CD8-positive, alpha-beta memory T cell (primary cell): ENCODE measurements at places on chromosomes 4 and X.
A peak's percentile ranks its signal among the peaks of the same experiment; 100 is the strongest.

DNA sequence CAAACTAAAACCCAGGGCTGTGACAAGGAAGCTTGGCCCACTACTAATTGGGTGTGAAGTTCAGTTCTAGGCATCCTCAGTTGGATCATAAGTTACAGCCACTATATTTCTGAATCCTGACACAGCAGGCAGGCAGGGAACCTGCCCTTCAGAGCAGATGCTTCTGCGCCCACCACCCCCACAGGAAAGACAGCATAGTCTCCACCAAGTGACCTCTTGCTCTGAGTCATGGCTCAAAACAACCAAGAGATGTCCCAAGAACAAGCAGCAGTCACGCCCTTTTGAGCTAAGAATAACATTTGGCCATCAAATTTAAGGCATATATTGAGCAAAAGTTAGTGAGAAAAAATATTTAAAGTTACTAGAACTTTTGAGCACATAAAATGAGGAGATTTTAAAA lies 170.7 kb upstream of the SMARCAD1 start:
- DNase-seq: no peak

GRCh38 chr4:8869898-8870646 lies 1.6 kb downstream of the HMX1 start:
- DNase-seq: no peak

- peak; percentile 16 for DNase-seq
These were observed 2.4 kb upstream of the SH3KBP1 start for GRCh38 chrX:19889582-19890342.

GRCh38 chr4:47827343-47828047 lies 10.4 kb downstream of the CORIN start:
- DNase-seq: no peak

GRCh38 chr4:128338634-128339355 lies 51.2 kb upstream of the PGRMC2 start:
- no peak for DNase-seq
